Neuronal stem cell (in vitro differentiated cells): ENCODE measurements at places on chromosomes 7 and 10.
A peak's percentile ranks its signal among the peaks of the same experiment; 100 is the strongest.

- no peak for DNase-seq
These were observed 222.8 kb upstream of the NRP1 start for GRCh38 chr10:33557313-33557712.

DNA sequence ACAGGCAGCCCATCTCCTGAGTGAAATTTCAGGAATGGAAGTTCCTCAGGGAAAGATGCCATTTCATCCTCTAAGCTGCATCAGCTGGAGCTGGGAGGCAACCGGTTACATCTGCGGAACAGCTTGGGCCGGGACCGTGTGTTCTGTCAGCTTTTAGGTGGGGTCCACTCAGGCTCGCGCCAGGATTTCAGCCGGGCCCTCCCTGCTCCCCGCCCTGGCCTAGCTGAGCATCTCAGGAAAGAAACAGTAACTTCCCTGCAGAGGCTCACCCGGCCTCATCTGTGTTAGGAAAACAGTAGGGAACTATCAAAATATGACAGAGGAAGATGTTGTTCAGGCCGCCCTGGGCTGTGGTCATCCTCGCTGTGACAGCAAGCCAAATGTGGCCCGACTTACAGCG is 110.4 kb downstream of the TRIL start:
- DNase-seq: no peak

DNA sequence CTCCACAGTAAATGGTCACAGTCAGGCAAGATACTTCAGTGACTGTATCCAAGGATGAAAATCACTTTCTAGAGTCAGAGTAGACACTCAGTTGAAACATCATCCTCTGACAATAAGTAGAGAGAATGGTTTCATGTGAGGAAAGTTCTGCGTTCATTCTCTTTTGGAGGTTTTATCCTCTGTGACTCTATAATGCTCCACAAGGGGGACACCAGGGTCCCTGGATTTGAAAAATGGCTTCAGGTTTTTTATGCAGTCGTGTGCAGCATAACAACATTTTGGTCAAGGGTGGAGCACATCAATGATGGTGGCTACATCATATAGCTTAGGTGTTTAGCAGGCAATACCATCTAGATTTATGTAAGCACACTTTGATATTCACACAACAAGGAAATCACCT is 40.4 kb downstream of the TMEM168 start:
- no peak for DNase-seq

DNA sequence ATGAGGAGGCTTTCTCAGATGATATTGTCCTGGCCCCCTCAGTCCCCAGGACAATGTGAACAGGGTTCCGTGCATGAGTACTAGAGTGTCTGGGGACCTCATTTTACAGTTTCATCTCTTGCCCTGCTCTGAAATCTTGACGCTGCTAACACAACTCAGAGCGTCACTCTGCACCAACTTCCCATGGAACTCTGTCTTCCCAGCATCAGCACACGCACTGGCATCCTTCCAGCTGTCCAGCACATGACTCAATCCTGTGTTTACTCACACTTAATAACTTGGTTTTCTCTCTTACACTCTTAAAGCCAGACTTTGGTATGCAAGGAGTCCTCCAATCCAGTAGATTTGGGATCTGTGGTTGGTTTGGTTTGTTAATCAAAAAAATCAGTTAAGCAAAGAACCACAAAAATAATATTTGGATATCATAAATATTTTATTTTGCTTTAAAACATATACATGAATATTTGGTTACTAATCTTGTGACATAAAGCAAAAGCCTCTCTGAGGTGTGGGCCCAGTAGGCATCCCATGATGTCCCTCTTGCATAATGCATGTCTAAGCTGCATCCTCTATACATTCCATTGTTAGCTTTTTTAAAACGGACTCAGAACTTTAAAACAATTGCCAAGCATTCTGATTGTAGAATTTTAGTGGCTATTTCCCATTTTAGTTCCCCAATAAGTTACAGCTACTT is 131.0 kb downstream of the CXCL12 start:
- DNase-seq: no peak

DNA sequence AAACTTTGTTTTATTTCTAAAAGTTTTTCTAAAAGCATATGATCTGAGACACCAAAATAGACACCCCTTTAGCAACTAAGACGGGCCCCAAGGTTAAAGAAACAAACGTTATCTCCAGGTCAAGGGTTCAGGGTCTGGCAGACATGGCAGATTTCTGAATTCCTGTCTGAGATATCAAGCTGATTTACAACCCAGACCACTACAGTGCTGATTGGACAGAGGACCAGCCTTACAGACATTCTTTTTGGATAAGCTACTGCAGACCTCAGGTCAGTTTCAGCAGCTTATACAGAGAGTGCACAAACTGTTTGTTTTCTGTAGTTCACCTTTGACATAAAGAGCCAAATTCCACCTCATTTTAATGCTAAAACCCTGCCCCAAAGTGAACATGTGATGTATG is 34.8 kb downstream of the SVOPL start:
- no peak for DNase-seq

GRCh38 chr7:118745927-118746326 is 521.4 kb downstream of the ANKRD7 start:
- no peak for DNase-seq

DNA sequence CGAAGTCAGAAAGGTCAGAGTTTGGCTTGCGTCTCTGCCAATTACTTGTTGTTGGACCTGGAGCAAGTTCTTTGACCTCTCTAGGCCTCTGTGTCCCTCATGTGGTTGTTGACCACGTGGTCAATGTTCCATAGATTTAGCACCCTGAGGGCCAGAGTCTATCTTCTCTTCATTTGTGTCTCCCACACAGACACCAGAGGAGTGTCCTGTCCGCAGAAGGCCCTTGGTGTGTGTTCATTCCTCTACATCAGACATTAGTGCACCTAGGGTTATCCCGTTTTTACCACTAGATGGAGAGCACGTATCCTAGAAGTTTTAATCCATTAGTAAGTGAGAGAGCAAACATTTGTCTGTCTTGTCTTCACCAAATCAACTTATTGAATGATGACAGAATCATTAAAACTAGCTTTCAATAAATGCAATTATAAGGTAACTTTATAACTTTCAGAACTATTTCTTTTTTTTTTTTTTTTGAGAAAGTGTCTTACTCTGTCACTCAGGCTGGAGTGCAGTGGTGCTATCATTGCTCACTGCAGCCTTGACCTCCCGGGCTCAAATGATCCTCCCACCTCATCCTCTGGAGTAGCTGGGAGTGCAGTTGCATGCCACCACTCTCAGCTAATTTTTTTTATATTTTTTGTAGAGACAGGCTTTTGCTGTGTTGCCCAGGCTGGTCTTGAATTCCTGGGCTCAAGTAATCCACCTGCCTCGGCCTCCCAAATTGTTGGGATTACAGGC is 122.5 kb upstream of the ANKRD1 start:
- no peak for DNase-seq

GRCh38 chr10:44858988-44859387 is 52.1 kb upstream of the TMEM72 start:
- DNase-seq: no peak

DNA sequence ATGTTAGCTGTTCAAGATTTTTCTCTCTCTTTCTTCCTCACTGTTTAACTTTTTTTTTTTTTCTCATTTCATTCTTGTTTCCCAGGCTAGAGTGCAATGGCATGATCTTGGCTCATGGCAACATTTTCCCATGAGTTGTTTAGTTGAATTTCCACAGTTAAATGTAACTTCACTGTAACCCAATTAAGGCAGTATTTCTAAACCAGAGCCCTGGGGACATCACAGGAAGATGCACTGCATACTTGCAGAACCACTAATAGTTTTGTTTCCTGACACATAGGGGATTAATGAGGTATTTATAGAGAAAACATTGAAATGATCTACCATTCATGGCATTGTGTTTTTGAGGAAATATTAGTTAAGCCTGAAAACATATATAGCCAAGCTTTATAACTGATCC is 795.6 kb upstream of the GHITM start:
- no peak for DNase-seq

- no peak for DNase-seq
These were observed 22.9 kb upstream of the AQP1 start for GRCh38 chr7:30888747-30889146.

GRCh38 chr10:112580267-112580666 is 133.3 kb downstream of the VTI1A start:
- DNase-seq: no peak

GRCh38 chr10:45006276-45007030 is 5.7 kb downstream of the ZNF22 start:
- no peak for DNase-seq

DNA sequence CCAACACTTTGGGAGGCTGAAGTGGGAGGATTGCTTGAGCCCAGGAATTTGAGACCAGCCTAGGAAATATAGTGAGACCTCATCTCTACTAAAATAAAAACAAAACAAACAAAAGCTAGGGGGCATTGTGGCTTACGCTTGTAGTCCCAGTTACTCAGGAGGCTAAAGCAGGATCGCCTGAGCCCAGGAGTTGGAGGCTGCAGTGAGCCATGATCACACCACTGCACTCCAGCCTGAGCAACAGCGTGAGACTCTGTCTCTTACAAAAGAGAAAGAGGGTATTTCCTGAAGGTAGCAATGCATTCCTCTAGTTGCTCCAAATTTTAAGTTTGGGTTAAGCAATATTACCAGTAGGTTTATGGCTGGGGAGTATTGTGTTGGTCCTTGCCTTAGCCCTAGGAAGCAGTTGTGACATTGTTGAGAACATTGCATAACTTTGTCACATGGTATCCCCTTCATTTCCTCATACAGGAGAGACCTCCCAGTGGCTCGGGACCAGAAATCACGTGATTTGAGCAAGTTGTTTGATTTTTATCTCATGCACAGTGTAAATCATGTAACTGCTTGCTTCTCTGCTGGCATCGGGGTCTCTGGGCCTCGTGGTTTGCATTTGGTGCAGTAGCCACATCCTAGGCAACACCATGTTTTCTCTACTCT is 23.3 kb upstream of the SMARCD3 start:
- DNase-seq: no peak

- DNase-seq: no peak
These were observed 129.6 kb downstream of the ATP6V0E2 start for GRCh38 chr7:150003304-150003810.

- no peak for DNase-seq
These were observed 341.5 kb upstream of the AOAH start for GRCh38 chr7:37065779-37066271.

- no peak for DNase-seq
These were observed 6.8 kb downstream of the PON2 start for GRCh38 chr7:95427914-95428516.

DNA sequence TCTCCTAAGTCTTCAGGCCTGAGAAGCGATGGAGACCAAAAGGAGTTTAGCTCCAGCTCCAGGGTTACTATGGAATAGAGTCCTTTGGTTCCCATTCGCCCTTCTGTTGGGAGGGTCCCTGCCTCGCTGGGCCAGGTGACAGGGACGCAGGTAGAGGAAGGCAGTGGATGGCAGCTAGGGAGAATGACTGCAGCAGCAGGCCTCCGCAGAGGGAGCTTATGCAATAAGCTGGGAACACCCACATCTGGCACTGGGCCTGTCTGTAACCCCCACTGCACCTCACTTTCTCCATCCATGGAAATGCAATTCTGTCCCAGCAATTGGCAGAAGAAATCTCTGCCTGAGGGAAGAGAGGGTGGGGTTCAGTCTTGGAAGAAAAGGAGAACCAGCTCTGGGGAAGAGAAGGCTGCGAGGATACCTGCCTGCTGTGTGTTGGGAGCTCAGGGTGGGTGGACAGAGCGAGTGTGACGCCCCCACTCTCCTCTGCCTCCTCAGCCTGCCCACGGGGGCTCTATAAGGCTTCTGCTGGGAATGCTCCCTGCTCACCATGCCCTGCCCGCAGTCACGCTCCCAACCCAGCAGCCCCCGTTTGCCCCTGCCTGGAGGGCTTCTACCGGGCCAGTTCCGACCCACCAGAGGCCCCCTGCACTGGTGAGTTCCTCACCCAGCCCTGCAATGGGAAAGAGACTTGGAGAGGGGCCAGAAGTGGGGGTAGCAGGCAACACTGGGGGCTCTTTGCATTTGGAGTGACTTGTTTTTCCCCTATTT is 10.3 kb downstream of the EPHB6 start:
- no peak for DNase-seq

DNA sequence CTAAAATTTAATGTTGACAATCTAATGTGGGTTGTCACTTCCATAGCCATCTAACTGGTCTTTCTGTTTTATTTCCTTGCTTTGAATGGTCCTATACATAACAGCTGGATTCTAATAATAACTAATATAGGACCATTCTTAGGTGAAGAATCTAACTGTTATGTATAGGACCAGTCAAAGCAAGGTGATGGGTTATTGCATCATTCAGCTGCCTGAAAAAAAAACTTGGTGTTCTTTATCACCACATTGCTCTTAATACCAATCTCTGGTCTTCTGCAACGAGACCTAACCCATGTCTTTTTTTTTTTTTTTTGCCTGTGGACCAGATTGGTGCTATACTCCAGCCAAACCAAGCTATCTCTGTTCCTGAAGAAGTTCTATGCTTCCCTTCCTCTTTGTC is 45.7 kb upstream of the SLC39A12 start:
- no peak for DNase-seq

DNA sequence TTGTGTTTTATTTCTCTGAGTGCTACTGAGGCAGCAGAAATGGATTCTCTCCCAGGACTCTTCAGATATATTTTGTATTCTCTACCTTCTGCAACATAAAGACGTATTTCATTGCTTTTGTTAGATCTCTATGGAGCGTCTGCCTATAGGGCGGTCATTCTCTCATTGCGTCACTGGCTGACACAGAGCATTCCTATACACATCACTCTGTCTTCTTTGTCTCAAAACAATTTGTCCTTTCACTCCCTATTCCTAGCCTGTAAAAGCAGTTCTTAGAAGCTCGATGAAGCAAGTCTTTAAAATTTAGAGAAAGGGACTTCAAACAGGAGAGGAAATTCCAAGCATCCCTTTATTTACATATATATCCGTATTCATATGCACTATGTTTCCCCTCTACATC is 120.6 kb downstream of the CPED1 start:
- DNase-seq: peak; percentile 14

GRCh38 chr10:50600831-50601477 is 22.8 kb downstream of the SGMS1 start:
- DNase-seq: no peak

GRCh38 chr7:23332910-23333612 is 33.9 kb downstream of the MALSU1 start:
- DNase-seq: no peak

DNA sequence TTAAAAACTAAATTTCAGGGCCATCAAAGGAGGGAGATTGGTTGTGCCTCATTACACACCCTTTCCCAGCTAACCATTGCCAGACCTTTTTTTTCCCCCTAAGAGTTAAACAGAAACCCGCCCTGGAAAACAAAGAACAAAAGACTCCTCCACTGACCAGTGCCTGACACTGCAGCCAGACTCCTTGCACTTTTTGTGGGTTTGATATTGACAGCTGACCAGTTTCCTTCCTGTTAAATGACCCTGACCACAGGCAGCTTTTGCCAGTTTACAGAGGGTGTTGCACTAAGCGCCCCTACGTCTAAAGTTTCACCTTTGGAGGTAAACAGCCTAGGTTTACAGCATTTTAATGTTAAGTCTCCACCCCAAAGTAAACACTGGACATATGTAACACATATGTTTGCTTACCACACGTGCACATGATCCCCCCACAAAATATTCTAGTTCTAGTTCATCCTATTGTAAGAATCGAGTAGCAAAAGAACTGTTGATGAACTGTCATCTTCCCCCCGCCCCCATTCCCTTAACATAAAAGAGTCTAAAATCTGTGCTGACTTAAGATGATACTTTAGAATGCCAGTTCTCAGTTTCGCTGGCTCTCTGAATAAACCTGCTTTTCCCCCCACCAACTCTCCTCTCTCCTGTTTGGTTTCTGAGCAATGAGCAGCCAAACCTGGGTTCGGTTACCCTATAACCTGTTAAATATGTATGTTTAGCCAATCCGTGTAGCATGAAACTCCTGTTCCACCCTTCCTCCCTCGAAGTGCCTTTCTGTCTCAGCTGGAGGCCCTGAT is 38.0 kb downstream of the FOXI2 start:
- DNase-seq: no peak
